Astrocyte (in vitro differentiated cells and primary cell): ENCODE measurements at places on chromosomes 2 and 18.
A peak's percentile ranks its signal among the peaks of the same experiment; 100 is the strongest.

- peak; percentile 82 for DNase-seq
Measured at GRCh38 chr2:131492418-131493198, 411 bp upstream of the MZT2A start.

DNA sequence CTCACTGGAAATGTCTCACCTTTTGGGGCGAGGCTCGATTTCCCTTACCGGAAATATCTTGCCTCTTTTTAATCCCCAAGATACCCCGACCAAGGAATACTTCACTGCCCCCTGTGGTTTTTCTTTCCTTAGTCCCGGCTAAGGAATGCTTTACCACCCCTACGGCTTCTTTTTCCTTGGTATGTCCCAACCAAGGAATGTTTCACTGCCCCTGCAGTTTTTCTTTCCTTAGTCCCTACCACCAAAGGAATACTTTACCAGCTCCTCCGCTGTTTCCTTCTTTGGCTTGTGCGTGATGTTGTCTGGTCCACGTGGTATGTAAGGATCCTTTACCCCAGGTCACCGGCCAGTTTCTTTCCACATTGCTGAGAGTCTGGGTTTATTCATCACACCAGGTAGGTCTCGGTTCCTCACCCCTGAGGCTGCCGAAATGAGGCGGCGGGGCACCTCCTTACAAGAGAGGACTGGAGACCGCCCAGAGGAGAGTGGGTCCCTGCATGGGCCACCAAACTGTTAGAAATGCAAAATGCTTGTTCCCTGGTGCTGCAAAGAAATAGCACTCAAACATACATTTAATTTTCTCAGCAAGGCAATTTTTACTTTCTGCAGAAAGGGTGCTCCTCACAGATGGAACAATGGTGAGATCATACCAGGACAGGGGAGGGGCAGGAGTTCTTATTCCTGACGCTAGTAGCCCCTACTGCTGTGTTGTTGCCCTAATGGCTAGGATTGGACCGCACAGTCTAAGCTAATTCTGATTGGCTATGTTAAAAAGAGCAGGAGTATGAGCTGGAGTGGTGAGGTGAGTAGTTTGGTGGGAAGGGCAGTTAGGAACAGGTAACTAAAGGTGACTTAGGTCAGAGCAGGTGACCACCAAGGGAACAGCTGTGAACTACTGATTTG lies 33.4 kb upstream of the CLASP1 start:
- DNase-seq = no peak

- DNase-seq = no peak
Measured at GRCh38 chr2:136206613-136207012, 88.7 kb upstream of the CXCR4 start.

- DNase-seq = no peak
Measured at GRCh38 chr2:182852090-182852489, 14.3 kb downstream of the FRZB start.

GRCh38 chr2:182069908-182070307 lies 84.3 kb downstream of the PPP1R1C start:
- DNase-seq = no peak

DNA sequence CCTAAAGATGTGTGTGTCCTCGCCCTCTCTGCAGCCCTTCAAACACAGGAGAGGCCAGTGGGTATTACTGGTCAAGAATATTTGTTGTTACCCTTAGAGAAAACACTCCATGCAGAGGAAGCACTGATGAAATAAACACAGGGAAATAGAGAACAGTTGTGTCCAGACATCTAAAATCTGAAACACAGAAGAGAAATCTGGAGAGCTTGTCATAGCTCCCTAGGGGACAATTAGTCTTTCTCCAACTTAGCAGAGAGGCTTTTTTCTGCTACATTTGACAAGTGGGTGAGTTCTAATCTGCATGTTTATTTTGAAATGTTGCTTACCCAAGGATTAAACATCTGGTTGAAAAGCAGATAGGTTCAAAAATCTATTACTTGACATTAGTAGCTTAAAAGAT lies 190.1 kb downstream of the CTNNA2 start:
- no peak for DNase-seq

DNA sequence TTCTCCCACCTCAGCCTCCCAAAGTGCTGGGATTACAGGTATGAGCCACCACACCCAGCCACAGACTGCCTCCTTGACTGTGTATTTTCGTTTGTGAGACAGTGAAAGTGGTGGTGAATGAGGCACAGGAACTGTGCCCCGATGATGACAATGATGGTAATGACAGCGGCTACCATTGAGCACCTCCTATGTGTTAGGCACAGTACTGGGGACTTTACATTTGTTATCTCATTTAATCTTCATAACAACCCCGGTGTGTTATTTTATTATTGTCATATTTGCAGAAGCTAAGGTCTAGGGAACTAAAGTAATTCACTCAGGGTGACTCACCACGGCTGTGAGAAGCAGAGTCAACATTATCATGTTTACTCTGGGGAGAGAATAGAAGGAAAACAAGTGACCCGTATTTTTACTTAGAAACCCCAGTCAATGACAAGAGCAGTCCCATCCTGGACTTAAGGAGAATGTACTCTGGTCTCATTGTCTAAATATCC lies 77.6 kb upstream of the ALPP start:
- DNase-seq = no peak

- no peak for DNase-seq
Measured at GRCh38 chr2:232238108-232238507, 140.4 kb upstream of the ALPP start.

- peak; percentile 35 for DNase-seq
Measured at GRCh38 chr2:150625303-150625702, 137.8 kb upstream of the RND3 start.

DNA sequence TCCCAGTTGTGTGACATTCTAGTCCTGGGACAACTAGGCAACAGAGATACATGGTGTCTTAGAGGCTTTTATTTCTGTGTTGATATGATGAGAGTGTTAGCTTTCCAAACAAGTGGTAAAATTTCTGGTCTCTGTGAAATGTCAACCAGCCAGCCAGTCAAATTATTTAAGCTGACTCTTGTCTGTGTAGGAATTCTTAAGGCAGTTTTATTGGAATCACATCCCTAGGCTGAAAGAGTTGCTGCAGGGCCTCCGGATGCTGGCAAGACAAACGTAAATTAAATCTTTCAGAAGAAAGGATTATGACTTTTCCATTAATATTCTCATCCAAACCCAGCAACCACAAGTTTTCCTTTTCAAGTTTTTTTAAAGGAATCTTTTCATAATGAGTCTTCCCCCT lies 44.6 kb downstream of the SERPINB7 start:
- DNase-seq = no peak

DNA sequence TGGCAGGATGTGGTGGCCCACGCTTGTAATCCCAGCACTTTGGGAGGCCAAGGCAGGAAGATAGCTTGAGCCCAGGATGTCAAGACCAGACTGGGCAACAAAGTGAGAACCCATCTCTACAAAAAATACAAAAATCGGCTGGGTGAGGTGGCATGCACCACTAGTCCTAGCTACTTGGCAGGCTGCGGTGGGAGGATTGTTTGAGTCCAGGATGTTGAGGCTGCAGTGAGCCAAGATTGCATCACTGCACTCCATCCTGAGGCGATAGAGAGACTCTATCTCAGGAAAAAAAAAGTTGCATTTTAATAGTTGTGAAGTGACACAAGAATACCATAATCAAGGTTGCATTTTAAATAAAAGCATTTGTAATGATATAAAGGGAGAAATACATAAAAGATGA lies 124.1 kb upstream of the SLC38A11 start:
- no peak for DNase-seq

DNA sequence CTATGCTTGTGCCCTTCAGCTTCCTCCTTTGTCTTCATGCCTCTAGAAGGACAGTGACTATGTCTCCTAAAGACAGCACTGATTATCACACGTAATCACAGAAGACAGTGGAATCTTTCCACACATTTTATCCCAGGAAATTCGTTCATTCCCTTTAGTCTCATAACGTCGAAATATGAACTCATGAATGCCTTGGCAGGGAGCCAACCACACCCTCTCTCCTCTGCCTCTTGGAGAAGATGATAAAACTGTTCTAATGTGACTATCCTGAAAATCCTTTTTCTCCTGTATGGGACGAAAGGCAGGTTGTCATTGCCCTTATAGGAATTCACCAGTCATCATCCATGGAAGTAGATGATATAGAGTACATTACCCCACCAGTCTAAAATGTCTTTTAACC lies 726.6 kb upstream of the FANCL start:
- DNase-seq = no peak

GRCh38 chr2:203599509-203599908 lies 64.4 kb upstream of the RAPH1 start:
- DNase-seq = no peak

GRCh38 chr18:77750006-77750405 lies 500.4 kb downstream of the GALR1 start:
- no peak for DNase-seq

DNA sequence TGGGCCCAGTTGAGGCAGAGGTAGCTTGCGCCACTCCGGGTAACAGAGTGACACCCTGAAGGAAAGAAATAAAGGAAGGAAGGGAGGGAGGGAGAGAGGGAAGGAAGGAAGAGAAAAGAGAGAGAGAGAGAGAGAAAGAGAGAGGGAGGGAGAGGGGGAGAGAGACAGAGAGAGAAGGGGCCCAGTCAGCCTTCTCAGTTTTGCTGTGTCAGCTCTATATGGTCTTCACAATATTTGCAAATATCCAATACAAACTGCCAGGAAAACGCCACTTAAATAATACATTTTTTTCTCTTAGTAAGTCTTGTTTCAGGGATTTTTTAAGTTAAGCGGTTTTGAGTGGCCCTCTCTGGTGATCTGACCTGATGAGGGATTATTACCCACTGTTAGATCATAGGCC lies 5.6 kb upstream of the CHMP1B start:
- DNase-seq = no peak

GRCh38 chr2:17573085-17573803 lies 32.7 kb downstream of the VSNL1 start:
- DNase-seq = peak; percentile 82

- DNase-seq = peak; percentile 73
Measured at GRCh38 chr2:217616936-217617335, 385.9 kb downstream of the TNS1 start.

GRCh38 chr2:23589220-23589647 lies 204.3 kb downstream of the KLHL29 start:
- no peak for DNase-seq

GRCh38 chr2:96959406-96960110 lies 26.8 kb downstream of the FAM178B start:
- DNase-seq = no peak

- DNase-seq = no peak
Measured at GRCh38 chr2:52383541-52383940, 1351.6 kb upstream of the NRXN1 start.

DNA sequence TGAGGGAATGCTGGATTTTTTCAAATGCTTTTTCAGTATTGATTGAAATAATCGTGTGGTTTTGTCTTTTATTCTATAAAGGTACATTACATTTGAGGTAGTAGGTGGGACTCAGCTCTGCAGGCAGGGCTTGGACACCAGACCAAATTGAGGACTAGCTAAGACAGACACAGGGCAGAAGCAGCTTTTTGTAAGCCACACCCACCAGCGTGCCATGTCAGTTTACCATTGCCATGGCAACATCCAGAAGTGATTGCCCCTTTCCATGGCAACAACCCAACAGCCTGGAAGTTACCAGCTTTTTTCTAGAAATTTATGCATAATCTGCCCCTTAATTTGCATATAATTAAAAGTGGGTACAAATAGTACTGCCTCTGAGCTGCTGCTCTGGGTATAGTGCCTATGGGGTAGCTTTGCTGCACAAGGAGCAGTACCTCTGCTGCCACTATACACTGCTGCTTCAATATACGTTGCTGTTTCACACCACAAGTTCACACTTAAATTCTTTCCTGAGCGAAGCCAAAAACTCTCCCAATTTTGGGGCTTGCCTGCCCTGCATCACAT lies 23.6 kb upstream of the VWA3B start:
- no peak for DNase-seq

DNA sequence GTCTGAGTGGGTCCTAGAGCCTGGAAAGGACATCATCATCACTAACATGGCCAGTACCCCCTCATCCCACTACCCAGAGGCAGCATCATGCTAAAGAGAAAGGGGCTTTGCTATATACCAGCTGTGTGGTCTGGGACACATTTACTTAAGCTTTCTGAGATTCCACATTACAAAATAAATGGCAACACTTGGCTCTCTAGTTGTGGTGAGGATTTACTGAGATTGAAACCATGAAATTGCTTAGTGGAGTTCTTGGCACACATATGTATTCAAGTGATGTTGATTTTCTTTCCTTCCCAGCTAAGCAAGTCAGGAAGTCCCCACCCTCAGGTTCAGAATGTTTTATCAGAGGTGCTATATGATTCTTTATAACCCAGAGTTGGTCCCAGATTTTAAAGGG lies 362.0 kb downstream of the CLIP4 start:
- no peak for DNase-seq

GRCh38 chr2:191166111-191166755 lies 15.4 kb upstream of the STAT4 start:
- DNase-seq = peak; percentile 64

DNA sequence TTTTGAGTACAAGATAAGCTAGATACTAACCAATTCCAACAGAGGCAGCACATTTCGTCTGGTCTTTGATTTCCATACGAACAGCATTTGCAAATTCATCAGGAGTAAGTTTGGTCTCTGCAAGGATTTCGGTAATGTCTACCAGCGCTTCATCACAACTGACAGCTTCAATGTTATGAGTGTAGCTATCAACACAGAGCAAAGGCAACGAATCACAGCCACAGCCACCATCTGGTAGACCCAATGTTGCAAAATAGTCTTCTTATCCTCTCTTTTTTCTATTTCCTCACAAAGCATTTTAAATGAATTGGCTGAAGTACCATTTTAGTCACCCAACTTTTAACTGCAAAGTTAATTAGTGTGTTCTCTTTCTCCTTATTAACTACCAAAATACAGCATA lies 68.3 kb downstream of the REV1 start:
- DNase-seq = peak; percentile 8

DNA sequence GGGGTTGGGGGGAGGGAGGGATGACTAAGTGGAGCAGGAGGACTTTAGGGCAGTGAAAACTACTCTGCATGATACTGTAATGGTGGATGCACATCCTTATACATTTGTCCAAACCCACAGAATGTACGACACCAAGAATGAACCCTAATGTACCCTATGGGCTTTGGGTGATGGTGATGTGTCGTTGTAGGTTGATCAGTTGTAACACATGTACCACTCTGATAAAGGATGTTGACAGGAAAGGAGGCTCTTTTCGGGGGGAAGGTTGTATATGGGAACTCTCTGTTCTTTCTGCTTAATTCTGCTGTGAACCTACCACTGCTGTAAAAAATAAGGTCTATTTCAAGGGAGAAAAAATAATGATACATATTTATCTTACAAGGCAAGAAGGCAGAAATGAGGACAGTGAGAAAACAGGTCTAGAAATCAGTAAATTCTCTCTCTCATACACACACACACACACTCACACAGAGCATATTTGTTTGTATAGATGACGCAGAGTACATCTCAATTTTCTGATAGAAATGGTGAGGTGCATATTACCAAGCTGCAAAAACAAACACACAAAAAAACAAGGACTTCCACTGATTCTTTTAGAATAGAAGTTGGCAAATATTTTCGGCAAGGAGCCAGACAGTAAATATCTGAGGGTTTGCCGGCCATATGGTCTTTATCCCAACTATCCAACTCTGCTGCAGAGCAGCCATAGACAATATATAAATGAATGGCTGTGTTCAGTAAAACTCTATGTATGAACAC lies 20.2 kb downstream of the FAM124B start:
- no peak for DNase-seq
